ENCODE measurements at places on chromosomes 16 and 17.

DNA sequence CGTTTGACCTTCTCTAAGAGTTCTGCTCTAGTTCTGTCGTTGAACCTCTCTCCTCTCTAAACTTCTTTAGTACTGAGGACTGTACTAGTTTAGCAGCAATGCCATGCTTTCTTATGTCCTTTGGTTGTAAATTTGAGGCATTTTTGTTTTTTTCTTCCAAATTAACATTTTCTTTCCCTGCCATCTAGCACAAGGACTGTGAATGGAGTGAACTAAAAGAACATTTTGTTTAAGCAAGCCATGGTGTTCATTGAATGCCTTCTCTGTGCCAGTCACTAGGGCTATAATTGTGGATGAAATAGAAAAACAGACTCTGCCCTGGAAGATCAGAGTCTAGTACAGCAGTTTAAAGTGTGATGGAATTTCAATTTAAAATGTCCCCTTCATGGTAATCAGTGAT, 137.9 kb downstream of the FTO start:
- DNase-seq, result no peak

GRCh38 chr17:7336240-7337175, at the start of gene ACAP1:
ACAP1 (plus strand) TSS chr17:7336529; CDS start chr17:7336735, 206 bp downstream.
- peak; percentile 19 for DNase-seq

GRCh38 chr17:6346986-6347385, 87.9 kb downstream of the AIPL1 start:
- no peak for DNase-seq

- no peak for DNase-seq
Measured at GRCh38 chr17:4483012-4483840, 15.5 kb upstream of the SPNS2 start.

Measured in right hindlimb (tissue), 1 donor.